ENCODE measurements at places on chromosomes 4 and X.

- DNase-seq, result no peak
Measured at GRCh38 chrX:119636419-119636818, 30.2 kb upstream of the NKRF start.

GRCh38 chr4:142416121-142416520, 430.0 kb downstream of the INPP4B start:
- DNase-seq, result no peak

GRCh38 chrX:116246261-116246660, 75.7 kb downstream of the AGTR2 start:
- DNase-seq, result no peak

GRCh38 chr4:158861766-158862165, 92.9 kb downstream of the FNIP2 start:
- no peak for DNase-seq

DNA sequence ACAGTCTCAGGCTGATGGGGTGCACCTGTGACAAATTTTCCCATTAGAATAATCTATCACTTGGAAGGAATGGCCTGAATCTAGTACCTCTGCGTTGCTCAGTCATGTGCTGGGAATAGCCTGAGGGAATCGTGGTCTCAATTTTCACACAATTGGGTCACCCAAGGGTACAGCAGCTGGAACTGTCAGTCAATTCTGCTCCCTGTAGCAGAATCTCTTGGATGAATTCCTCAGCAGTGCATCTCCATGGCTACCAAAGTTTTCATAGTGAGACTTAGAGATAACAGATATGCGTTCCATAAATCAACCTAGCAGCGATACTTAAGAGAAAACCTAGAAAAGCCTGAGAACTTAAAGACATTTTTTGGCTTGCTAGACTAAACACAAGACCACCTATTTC, 288.7 kb upstream of the CTSO start:
- DNase-seq, result no peak

DNA sequence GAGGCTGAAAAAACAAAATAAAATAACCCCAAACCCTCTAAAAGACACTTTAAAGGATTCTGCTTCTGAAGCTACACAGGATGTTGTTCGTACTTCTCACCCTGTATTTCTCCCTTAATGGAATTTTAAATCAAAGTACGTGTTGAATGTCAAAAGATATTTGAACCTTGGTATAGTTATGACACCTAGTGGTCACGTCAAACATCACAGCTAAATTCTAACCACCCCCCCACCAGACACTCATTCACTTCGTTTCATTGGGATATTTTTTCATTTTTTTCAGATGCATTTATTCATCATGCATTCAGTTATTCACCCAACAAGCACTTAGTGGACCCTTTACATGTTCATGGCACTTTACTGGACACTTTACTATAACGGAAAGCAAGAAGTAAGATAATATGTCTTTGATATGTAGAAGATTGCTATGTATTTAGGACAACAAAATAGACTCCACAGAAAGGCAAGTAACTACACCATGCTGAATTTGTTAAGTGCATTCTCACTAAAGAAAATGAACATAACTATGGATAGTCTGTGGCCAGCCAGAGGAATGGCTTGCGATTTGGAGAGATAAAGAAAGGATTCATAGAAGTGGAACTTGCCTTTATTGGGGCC, 62.5 kb upstream of the GPR174 start:
- no peak for DNase-seq

GRCh38 chr4:135238940-135239339, 1037.4 kb upstream of the PABPC4L start:
- no peak for DNase-seq

DNA sequence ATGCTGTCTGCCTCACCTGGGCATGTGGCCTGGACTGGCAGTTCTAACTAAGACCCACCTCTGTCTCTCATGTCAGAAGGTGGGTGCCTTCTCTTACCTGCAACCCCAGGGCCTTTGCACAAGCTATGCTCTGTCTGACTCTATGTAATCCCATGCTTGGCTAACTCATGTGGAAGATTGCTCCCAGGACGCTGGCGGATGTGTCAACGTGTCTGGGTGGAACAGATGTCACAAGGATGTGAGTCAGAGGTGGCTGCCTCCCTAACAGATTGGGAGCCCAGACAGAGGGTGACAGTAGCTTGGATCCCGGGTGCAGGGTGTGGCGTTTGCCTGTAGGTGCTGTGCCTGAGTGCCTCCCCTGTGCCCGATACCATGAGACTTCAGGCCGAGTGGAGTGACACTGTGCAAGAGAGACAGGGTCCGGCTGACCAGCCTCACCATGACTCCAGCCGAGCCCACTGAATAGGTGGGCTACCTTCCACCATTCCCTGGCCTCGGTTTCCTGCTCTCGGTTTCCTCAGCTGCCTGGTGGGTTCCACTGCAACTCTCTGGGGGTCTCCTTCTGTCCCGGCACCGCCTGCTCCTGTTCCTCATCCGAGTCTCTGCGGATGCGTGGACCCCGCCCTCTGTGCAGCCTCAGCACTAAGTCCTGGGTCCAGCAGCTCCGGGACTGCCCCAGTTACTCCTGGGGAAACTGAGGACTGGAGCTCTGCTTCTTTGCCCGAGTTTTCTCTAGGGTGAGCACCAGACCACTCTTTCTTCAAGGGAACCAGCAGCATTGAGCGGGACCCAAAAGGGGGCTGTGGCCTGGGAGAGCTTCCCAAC, 11.0 kb downstream of the SH3BP2 start:
- no peak for DNase-seq

- DNase-seq, result no peak
Measured at GRCh38 chr4:102639598-102639997, 121.2 kb downstream of the MANBA start.

- DNase-seq, result no peak
Measured at GRCh38 chrX:118621081-118621759, 106.2 kb upstream of the IL13RA1 start.

DNA sequence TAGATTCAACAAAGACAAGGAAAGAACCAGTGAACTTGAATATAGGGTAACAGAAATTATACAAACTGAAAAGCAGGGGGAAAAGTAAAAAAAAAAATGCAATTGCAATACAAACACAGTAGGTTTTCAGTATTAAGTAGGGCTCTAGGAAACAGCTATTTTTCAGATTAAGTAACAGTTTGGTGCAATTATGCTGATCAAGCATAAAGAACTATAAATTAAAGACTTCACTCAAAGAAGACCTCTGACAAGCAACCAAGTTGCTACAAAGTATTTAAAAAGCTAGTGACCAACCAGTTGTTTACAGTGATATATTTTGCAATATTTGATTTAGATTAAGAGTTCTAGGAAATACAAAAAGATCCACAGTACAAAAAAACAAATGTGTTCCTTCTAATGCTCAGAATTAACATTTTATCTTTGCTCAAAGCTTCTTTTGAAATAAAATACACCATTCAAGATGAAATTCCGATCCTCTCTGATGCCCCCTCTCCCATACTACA, 230.8 kb upstream of the FTHL17 start:
- DNase-seq, result no peak

DNA sequence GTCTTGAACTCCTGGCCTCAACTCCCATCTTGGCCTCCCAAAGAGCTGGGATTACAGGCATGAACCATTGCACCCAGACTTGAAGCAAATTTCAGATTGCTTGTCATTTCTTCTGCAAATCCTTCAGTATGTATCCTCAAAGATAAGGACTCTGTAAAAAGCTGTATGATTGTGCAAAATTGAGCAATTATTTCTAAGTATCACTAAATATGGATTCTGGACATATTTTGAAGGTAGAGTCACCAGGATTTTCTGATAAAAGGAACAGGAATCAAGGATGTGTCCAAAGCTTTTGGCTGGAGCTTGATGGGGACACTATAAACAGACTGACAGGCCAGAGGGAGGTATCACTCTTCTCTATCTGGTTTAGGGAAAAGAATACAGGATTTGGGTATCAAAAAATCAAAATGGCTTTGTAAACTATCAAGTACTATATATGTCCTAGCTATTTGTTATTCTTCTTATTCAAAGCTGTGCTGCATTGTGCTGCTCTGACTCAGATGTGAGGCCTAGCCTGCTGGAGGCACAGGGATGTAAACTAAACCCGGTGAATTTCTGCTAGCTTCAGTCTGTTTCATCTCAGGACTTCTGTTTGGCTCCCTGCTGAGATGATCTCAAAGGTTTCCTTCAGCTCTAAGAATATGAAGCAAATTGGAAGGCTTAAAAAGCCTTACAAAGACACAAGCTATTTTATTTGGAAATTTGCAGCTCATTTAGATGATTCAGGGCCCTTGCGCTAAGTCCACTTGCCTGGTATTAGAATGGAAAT, 8.3 kb downstream of the RPS4X start:
- DNase-seq, result no peak

- no peak for DNase-seq
Measured at GRCh38 chr4:169200361-169201030, 70.3 kb downstream of the SH3RF1 start.

GRCh38 chr4:112896609-112897190, 152.8 kb upstream of the ANK2 start:
- no peak for DNase-seq

- no peak for DNase-seq
Measured at GRCh38 chrX:56986138-56986537, 9.2 kb downstream of the SPIN3 start.

DNA sequence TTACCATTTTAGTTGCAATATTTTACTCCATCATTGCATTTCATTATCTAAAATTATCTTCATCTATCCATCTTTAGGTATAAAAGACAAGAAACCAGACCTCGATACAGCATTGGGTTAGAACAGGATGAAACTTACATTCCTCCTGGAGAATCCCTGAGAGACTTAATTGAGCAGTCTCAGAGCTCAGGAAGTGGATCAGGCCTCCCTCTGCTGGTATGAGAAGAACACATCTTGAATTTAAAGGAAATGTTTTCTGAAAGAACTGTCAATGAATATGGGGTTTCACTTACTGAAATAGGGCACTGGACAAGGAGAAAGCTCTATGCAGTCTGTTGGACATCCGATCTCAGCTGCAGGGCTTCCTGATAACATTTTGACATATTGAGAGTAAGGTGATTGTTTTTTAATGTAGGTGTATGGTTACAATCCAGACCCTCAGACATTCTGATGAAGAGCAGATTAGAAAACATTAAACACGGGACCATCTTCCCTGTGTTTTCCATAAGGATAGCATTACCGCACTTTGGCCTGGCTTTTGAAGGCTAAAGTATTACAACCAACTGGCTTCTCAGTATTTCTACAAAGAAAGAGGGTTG, 367.2 kb downstream of the BMPR1B start:
- DNase-seq, result no peak

DNA sequence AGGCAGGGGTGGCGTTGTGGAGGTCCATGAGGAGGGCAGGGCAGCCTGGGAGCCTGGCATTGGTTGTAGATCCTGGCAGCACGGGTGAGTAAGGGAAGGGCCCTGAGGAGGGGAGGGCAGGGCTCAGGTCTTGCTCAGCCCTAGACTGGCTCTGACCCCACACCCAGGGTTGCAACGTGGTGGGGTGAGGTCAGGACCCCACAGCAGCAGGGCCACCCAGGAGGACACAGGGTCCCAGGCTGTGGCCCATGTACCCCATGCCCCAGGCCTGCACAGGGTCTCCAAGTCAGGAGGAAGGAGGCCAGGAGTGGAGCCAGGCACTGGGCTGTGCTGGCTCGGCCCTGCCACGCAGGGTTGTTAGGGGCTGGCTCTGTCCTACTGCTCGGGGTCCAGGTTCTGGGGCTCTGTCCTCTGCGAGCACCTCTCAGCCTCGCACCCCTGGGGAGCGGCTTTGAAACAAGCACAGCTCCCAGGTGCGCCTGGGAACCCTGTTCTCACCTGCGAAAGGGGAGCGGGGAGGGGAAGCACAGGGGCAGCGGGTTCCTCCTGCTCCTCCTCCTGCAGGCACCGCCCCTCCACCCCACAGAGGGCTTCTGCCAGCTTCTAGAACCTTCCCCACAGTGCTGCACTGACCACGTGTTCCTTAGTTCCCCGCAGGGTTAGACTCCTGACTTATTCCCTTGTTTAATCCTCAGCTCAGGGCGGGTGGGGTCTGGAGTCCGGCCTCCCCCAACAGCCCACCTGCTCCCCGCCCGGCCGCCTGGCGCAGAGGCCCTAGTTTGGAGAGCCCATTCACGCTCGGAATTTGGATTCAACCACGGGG, 20.4 kb downstream of the MSANTD1 start:
- no peak for DNase-seq

DNA sequence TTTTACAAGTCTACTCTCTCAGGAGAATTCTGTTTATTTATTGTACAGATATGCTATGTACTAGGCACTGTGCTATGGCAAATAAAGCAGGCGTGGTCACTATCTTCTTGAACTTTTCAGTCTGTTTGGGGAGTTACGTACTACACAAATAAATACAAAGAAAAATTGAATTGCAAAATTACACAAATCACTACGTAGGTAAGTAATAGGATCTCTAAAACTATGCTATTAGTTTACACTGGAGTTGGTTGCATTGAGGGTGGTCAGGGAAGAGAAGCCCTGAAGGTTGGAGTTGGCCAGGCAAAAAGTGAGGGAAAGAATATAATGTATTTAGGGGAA, 75.7 kb downstream of the GAB1 start:
- no peak for DNase-seq

DNA sequence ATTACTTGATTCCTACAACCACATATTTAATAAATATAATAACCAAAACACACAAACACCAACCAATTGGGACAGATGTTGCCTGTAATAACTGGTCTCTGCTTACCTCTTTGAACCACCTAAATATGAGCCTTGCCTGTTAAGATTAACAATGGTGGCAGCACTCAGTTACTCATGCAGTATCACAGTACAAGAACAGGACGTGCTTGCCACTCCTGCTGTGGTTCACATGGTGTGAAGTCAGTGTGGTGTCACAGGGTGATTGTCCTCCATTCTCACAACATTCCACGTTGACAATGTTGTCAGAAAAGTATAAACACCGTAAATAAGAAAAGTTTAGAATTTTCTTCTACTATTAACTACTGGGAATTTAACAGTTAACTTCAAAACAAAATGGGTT, 365.0 kb downstream of the PPP3CA start:
- DNase-seq, result no peak

DNA sequence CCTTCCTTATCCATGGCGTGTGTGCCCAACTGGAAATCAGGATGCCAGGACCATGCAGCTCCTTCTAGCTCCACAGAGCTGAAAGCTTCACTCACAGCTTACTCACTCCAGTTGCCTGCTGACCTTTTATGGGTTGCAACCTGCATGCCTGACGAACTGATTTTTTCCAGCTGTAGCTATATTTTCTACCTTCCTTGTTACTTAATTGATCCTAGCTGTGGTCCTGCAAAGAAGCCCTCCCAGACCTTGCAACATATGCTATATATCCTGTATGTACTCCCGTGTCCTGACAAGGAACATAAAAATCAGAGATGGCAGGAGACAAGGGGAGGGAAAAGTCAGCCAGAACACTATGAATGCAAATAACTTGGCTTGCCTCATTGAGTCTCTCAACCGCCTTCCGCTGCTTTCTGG, 135.3 kb upstream of the LDB2 start:
- DNase-seq, result no peak

GRCh38 chr4:141240671-141241070, 20.0 kb downstream of the ZNF330 start:
- DNase-seq, result no peak

GRCh38 chrX:33188881-33189280, 22.5 kb downstream of the DMD start:
- DNase-seq, result no peak

Measured in stimulated activated CD8-positive, alpha-beta memory T cell treated with anti-CD3 and anti-CD28 coated beads, Interleukin-7, amount 100 ng/mL, for 24 hours (primary cell).